PC-3 (cell line): ENCODE measurements at places on chromosomes 1 and 21.

- no peak for DNase-seq
These were observed 1.5 kb upstream of the CLCNKA start for GRCh38 chr1:16020325-16020724.

- DNase-seq, result peak; percentile 51
These were observed 755 bp downstream of the SCMH1 start for GRCh38 chr1:41241354-41241748.

DNA sequence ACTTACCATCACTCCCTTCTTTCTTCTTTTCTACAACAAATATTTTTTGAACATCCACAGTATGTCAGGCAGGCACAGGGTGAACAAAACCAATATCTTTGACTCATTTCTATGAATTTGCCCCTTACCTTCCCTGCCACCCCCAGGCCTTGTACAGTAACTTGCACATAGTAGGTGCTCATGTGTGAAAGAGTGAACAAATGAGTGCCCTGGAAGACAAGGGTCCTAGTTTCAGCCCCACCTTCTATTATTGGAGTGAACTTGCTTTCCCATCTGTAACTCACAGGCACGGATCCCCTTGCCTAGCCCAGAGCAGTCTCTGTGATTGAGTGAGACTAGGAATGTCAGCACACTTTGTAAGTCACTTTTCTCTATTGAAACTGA is 12.8 kb downstream of the ZDHHC18 start:
- no peak for DNase-seq

DNA sequence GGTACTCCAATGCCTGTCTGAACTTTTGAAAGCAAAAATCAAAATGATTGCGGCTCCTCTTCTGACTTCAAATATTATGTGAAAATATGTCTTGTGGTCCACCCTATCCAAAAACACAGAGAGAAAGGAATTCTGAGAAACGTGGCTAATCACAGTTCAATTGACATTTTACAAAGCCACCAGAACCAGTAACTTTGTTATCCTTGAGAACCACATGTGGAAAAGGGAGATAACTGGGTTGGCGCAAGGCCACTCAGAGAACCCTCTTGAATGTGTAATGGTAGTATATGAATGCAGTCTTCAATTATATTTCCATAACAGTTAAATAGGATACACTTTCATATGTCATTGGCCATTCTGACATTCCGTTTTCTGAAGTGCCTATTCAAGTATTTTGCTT is 1030.0 kb upstream of the TMPRSS15 start:
- DNase-seq, result no peak
